ENCODE measurements at places on chromosomes 4 and X.
A peak's percentile ranks its signal among the peaks of the same experiment; 100 is the strongest.

GRCh38 chr4:94507708-94508107 lies 56.0 kb downstream of the PDLIM5 start:
- peak; percentile 22 for DNase-seq

DNA sequence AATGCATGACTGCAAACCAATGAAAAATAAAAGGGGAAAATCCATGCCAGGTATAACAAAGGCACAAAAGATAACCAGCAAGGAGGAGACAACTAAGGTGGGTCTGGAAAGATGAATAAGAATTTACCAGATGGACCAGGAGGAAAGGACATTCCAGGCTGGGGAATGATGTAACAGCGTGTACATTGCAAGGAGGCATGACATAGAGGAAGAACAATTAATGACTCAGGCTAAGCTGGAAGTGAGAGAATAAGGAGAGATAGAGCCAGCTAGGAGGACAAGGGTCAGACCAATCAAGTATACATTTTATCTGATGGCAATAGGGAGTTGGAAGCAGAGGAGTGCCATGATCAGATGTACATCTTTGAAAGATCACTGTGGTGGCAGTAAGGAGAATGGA lies 57.0 kb downstream of the MTMR8 start:
- no peak for DNase-seq

GRCh38 chr4:7843831-7844593 lies 95.6 kb downstream of the AFAP1 start:
- no peak for DNase-seq

- DNase-seq: no peak
Measured at GRCh38 chr4:143514169-143514495, 630 bp downstream of the SMARCA5 start.

GRCh38 chrX:134020910-134021309 lies 35.5 kb upstream of the GPC3 start:
- no peak for DNase-seq

DNA sequence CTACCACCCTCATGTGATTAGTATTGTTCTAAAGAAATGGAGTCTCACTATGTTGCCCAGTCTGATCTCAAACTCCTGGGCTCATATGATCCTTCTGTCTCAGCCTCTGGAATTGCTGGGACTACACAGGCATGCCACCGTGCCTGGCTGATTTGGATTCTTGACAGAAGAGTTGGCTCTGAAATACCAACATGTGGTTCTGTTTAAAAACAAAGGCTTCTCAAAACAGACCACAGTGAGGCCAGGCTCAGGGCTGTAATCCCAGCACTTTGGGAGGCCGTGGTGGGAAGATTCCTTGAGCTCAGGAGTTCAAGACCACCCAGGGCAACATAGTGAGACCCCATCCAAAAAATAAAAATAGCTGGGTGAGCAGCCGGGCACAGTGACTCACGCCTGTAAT lies 126.7 kb downstream of the DHRSX start:
- no peak for DNase-seq

DNA sequence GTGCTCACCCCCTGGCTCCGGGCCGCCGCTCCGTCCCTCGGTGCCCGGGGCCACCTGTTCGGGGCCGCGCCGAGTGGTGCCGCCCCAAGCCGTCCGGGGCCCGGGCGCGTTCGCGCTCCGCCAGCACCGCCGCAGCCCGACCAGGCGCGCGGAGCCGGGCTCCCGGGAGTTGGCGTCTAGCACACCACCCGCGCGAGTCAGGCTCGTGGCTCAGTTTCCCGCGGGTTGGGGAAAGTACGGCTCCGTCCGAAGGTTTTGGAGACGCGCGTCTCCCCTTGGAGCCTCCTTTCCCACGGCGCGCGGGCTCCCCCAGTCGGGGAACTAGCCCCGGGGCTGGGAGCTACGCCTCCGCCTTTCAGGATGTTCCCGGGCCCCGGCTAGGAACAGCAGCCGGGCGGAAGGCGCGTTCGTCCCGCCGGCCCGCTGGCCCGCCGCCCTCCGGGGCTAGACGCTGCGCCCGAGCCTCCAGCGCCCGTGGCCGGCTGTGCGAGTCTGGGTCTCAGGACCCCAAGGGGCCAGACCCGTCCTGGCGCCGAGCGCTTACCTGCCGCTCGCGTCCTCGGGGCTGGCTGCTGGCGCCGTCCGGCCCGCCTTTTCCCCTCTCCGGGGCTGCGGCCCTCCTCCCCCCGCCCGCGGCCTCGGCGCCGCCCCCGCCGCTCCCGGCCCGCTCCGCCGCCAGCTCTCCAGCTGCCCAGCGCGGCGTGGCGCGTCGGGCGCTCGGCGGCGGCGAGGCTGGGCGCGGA lies at the start of gene ADGRG2:
Gene ADGRG2, minus strand, starts transcription at position 571 of the 743 bp plus-strand sequence. CDS start 53,634 bp downstream, outside the sequence.
- no peak for DNase-seq

GRCh38 chr4:163249042-163249441 lies 82.4 kb upstream of the NAF1 start:
- DNase-seq: no peak

Measured in Panc1 (cell line).